Cortex of kidney (tissue), 1 donor: ENCODE measurements at places on chromosomes 4 and X.

GRCh38 chr4:88144866-88145300, 13.6 kb downstream of the ABCG2 start:
- no peak for DNase-seq

GRCh38 chr4:158129694-158130093, 43.1 kb downstream of the GASK1B start:
- no peak for DNase-seq

DNA sequence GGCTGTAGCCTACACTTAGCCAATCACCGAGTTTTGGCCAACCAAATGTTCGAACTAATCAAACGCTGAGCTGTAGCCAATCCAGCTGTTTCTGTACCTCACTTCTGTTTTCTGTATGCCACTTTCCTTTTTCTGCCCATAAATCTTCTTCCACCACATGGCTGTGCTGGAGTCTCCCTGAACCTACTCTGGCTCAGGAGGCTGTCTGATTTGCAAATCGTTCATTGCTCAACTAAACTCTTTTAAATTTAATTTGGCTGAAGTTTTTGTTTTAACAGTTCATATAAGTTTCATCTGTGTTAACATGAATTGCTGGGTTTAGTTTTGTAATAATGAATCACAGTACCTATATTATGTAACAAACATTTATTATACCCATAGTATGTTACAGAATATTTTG, 160.7 kb upstream of the PCDH7 start:
- no peak for DNase-seq

- no peak for DNase-seq
Measured at GRCh38 chr4:100367451-100367850, 150.4 kb downstream of the EMCN start.

DNA sequence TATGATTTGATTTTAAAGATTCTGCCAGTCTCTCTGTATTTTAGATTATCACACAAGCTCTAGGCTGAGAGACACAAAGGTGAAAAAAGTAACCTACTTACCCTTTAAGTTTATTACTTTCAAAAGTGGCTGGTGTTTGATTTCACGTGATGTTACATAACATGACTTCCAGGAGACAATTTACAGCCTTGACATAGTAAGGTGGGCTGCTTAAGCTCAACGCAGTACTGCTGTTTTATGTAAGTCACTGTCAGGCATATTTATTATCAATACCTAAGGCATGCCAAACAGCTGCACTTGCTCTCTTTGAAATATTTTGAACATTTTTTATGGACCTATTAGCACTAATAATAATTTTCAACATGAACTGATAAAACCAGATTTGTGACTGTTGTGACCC, 451.5 kb upstream of the FAM241A start:
- DNase-seq, result no peak

GRCh38 chr4:47974566-47974965, 41.9 kb downstream of the CNGA1 start:
- DNase-seq, result no peak

GRCh38 chr4:26459756-26460530, 30.3 kb downstream of the CCKAR start:
- DNase-seq, result no peak

DNA sequence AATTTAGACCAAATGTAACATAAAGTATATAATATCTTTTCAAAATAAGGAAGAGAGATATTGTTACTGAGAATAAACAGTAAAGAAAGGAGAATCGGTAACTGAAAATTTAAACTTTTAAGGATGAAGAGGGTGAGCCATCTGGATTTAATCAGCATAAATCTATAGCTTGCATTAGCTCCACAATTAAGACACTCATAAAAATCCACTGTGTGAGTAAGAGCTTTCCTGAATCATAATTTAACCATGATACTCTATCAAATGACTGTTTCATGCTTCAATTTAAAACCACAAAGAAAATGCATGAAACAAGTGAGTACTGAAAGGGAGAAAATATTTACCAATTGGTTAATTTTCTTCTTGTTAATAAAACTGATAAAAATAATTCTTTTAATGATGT, 951.5 kb upstream of the SLIT2 start:
- no peak for DNase-seq

- no peak for DNase-seq
Measured at GRCh38 chr4:186755550-186756519, 32.2 kb upstream of the FAT1 start.

DNA sequence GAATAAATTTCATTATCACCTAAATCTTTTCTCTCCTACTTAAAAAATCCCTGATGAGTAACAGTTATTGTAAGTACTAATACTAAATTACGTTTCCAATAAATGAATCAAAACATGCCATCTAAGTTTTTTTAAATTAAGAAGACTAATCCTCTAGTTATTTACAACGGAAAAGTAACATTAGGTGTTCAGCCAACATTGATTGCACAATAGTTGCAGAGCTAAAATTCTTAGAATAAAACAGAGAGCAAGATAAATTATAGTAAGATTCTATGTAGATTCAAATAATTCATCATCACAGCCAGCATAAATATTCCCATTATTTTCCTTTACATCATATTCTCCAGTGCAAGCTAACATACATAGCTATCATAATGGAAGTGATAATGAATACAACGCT, 139.2 kb downstream of the HDX start:
- no peak for DNase-seq

GRCh38 chr4:4379540-4380087, 7.3 kb upstream of the NSG1 start:
- no peak for DNase-seq

DNA sequence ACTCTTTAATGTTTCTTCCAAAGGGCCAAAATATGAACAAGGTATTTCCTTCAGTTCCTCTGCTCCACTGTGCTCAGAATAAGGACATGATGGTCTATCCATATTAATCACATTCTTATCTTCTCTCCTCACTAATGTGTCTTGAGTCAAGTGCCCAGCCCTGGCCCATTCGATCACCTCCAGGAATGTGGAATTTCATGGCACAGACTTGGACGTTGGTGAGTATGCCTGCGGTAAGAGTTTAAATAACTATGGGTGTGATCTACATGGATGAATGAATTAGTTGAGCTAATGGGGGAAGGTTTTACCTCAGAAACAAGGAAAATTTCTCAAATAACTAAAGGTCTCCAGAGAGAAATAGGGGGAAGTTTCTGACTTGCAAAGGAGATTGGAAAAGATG, 174.0 kb downstream of the NPFFR2 start:
- no peak for DNase-seq

- DNase-seq, result no peak
Measured at GRCh38 chr4:84870398-84871163, 95.9 kb downstream of the WDFY3 start.

- no peak for DNase-seq
Measured at GRCh38 chr4:141155586-141155985, 22.3 kb upstream of the RNF150 start.

- no peak for DNase-seq
Measured at GRCh38 chr4:3293401-3294391, 875 bp downstream of the RGS12 start.

GRCh38 chrX:123298026-123298425, 113.9 kb downstream of the GRIA3 start:
- no peak for DNase-seq

DNA sequence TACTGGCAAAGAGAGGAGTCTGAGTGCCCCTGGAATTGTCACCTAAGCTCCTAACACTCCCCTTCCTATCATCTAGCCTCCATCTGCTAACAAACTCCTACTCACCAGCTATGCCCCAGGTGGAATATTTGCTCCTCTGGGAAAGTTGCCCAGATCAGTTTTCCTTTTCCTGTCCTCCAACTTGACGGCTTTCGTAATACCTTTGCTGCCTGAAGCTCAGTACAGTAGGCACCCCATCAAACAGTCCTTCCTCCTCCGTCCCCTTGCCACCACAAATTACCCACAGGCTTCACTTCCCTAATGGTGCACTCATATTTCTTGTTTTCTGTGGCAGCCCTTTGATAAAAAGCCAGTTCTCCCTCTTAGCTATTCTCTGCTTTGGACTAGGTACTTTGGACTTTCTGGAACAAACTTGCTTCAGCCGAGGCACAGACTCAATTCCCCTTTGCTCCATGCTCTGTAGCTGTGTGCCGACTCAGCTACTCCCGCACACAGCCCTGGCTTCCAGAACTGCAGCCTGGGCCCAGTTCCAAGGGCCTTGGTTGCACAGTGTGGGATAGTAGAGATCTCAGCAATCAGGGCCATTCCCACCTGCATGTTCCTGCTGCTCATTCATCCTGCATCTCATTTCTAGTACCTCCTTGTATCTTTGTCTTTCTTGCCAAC, 605.1 kb downstream of the BCOR start:
- no peak for DNase-seq

DNA sequence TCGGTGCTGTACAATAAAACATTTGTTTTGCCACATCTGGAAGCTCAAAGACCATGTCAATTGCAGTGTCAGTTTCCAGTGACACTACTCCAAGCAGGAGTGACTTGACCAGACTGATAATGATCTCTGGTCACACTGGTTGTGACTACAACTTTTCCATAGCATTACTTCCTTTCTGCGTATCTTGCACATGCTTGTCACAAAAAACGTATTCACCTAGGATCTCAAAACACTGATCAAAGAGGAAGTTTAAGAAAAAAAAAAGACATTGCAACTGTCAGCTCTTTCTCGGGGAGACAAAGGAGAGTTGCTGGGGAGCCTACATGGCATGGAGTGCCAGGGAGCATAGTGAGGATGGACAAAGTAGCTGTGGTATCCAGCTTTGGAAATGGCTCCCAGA, 60.6 kb downstream of the OPHN1 start:
- DNase-seq, result no peak

DNA sequence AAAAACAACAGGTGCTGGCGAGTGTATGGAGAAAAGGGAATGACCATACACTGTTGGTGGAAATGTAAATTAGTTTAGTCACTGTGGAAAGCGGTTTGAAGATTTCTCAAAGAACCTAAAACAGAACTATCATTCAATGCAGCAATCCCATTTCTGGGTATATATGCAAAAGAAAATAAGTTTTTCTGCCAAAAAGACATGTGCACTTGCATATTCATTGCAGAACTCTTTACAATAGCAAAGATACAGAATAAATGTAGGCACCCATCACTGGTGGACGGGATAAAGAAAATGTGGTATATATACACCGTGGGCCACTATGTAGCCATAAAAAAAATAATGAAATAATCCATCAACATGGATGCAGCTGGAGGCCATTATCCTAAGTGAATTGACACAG, 105.1 kb upstream of the FSTL5 start:
- DNase-seq, result no peak

GRCh38 chr4:33628296-33628695, 2616.0 kb downstream of the ARAP2 start:
- DNase-seq, result no peak

DNA sequence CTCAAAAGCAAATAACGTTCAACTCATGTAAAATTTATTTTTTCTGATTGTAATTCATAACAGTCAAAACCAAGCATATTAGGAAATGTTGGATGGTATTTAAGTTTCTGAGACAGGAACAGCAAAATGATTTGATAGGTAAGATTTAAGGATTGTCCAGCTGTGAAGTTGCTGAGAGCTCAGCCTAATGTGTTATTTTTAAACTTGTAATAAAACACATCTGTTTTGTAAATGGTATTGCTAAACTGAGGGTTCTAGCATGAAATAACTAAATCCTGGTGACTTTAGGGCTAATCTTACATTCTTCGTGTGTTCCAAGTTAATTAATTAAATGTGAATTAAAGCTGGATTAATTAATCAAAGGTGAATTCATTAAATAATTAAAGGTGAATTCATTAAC, 13.3 kb downstream of the TLR10 start:
- DNase-seq, result no peak

- no peak for DNase-seq
Measured at GRCh38 chr4:143351149-143351691, 14.5 kb downstream of the GAB1 start.

- no peak for DNase-seq
Measured at GRCh38 chrX:51802917-51803688, 59.9 kb downstream of the GSPT2 start.

- no peak for DNase-seq
Measured at GRCh38 chr4:2102045-2102883, 43.1 kb downstream of the NAT8L start.

DNA sequence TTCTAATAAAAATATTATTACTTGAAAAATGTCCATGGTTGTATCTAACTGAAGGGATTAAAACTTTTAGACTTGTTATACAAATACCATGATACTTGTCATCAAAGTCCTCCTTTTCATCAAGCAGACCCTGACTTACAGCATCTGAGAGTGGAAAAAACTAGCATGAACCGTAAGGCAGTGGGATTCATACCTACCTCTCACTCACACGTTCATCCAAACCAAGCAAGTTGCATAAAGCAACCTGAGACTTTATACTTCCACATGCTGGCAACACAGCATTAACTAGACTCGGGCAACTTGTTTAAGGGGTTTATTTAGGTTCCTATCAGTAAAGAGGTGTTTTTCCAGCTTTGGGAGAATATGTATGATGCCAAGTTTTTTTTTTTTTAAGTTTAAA, 22.6 kb upstream of the TLR7 start:
- DNase-seq, result no peak

DNA sequence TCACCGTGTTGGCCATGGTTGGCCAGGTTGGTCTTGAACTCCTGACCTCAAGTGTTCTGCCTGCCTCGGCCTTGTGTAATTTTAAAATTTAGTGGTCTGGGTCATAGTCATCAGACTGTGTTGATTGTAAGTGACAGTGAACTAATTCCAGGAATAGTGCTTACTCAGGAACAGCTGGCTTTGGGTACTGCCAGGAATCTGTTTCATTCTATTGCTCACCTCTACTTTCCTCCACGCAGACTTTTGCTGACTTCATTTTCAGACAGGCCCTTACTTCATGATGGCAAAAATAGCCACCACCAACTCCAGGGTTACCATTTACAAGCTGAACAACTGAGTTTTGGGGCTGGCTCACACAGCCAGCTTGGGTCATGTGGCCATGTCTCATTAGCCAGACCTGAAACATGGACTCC, 54.6 kb downstream of the FNIP2 start:
- no peak for DNase-seq

- no peak for DNase-seq
Measured at GRCh38 chrX:46561824-46562657, 11.5 kb upstream of the CHST7 start.

DNA sequence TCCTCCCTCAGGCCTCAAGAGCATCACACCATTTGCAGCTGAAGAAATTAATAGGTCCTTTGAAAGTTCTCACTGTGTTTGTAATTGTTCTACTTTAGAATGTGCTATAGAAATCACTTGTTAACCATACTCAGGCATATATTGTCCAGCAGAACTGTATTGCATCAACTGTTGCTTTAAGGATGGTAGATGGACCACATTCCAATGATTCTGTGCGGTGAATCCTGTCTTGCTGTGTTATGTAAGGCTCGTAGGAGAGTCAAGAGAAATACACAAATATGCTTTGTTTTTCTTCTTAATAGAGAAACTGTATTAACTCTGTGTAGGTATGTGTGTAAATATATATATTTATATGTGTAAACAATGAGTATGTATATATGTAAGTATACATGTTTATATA, 6.3 kb upstream of the ADGRA3 start:
- no peak for DNase-seq

- DNase-seq, result no peak
Measured at GRCh38 chr4:99723612-99724011, 66.0 kb upstream of the C4orf54 start.
